ENCODE measurements at places on chromosomes 4 and X. TPM values are rescaled to one million over a fixed set of nuclear protein-coding genes. Genes with fewer than 3 reads are reported as not detected.
A peak's percentile ranks its signal among the peaks of the same experiment; 100 is the strongest.

DNA sequence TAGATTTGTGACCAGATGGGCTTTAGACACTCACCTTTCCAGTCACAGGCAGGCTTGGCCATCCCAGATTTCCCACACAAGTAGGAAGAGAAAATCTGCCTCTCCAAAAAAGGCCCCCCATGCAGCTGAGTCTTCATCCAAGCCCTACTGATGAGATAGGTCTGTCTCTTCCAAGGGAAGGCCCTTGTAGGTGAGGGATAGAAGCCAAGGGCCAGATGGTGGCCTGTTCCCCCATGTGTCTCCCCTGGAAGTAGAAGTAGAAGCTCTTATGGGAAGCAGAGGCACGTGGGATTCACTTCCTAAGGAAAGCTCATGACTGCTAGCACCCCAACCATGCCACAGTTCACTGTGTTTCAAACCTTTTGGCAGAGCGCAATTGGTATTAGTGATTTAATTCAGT lies 81.5 kb downstream of the REPS2 start:
- no peak for DNase-seq

DNA sequence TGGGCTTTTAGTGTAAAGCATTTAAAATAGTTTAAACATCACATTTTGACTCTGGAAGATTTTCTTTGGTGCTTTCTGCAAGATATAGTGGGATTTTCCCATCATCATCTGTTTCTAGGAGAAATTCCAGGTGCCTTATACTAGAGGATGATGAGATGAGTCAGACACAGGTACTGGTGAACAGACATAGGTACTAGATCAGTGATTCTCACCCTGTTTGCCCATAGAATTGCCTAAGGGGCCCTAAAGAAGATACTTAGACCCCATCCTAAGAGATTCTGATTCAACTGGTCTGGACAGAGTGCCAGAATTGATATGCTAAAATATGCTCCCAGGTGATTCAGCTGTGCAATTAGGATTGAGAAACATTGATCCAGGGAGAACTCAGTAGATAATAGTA lies 9.7 kb downstream of the TSPAN7 start:
- DNase-seq: peak; percentile 30

The PRDM8 gene
- 7.5 TPM for total RNA-seq

GRCh38 chr4:126778348-126778747 lies 854.4 kb upstream of the INTU start:
- no peak for DNase-seq

The DSPP gene
- total RNA-seq: not detected

GRCh38 chr4:35556387-35556786 lies 687.9 kb downstream of the ARAP2 start:
- DNase-seq: peak; percentile 56

DNA sequence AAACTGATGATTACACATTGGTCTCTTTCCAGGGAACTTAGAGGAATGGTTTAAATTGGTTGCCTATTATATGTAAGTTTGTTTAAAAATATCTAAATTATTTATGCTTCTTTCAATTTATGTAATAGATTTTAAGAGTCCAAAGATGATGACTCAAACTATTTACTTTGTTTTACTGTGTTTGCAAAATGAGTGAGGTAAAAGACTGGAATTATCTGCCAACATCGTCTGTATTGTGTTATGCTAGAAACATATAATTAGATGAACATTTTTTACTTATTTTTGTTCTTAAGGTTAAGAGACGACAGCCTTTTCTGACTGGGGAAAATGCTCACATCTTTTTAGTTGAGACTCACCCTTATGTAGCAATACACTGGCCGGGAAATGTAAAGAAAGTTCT lies 51.1 kb upstream of the SYTL5 start:
- no peak for DNase-seq

DNA sequence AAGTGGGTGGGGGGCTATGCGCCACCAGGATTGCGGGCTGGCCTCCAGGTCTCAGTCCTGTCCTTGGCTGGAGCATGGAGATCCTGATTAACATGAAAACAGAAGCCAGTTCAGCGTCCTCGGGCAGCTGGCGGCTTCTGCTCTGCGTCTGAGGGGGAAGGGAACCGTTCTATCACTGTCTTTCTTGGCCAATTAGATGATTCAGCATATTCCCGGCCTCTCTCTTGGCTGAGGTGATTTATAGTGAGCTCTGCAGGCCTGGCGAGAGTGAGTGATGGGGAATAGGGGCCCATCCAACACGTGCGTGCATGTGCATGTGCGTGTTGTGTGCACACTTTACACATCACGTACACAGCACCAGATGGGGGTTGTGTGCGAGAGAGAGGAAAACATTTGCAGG lies 145.8 kb upstream of the ATP6AP2 start:
- DNase-seq: no peak

The IL13RA2 gene
- total RNA-seq: 0.85 TPM

DNA sequence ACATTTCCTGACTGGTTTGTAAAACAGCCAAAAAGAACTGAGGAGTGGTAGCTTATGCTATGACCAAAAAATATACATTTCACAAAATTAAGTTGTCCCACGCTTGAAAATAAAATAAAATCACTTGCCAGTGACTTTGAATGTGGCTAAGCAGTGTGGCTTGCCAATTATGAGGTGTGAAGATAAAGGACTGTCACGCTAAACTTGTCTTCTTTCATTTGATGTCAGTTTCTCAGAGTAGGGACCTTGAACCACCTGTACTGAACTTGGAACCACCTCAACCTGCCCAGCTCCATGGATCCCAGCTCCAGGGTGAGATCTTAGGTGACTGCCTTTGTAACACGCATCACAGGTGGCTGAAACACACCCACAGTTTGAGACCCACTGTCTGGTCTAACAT lies 113.7 kb upstream of the TBL1X start:
- DNase-seq: no peak

- DNase-seq: no peak
Measured at GRCh38 chr4:124132161-124132560, 580.4 kb downstream of the ANKRD50 start.

- peak; percentile 93 for DNase-seq
Measured at GRCh38 chr4:158159054-158159717, 13.6 kb downstream of the GASK1B start.

- no peak for DNase-seq
Measured at GRCh38 chr4:180518906-180519305, 1724.3 kb upstream of the TENM3 start.

The TTC29 gene
- total RNA-seq: not detected

GRCh38 chrX:23815376-23815775 lies 32.4 kb downstream of the SAT1 start:
- DNase-seq: no peak

GRCh38 chr4:64718091-64718490 lies 308.8 kb upstream of the TECRL start:
- peak; percentile 10 for DNase-seq

The COPS4 gene
- total RNA-seq: 44.4 TPM

- no peak for DNase-seq
Measured at GRCh38 chr4:154489558-154490233, 1.9 kb downstream of the DCHS2 start.

GRCh38 chr4:189049682-189050081 lies 891.0 kb upstream of the FRG1 start:
- DNase-seq: no peak

DNA sequence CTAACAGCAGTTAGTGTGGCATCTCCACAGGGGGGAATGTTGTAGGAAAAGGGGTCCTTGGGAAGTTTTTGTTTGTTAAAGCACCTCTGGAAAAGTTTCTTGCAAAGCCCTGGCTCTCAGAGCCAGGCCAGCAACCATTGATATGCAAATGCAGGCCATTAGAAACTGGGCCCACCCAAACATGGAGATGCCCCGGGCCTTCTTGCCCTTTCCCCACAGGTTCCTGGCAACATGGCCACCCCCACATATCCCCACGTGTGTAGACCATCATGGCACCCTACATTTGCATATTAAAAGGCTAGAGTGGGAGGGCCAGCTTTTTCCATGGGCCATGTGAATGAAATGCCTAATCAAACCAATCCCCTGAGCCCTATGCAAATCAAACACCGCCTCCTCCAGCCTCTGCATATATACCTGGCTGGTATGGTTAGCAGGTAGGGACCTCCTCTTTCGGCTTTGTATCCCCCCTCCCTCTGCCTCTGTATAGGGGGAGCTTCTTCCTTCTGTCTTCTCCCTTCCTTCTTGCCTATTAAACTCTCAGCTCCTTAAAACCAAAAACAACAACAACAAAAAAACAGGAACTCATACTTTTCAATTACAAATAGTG lies 44.0 kb upstream of the ZCCHC13 start:
- no peak for DNase-seq

The TMEM150C gene
- 0.14 TPM for total RNA-seq

The MFAP3L gene
- total RNA-seq: 6.9 TPM

DNA sequence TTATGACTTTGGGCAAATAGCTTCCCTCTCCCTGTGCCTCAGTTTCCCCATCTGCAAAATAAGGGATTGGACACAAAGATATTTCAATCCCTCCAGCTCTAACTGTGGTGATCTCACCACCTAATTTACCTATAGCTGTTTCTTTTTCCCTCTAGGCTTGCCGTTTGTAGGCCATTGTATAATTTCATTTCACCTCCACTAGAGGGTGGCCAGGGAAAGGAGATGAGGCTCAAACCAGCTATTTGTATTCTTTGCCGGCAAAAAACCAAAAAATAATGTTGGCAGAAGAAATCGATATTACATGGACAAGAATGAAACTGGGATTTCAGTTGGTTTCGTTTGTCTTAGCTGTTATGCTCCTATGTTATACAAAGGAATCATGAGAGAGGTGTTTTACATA lies 36.1 kb upstream of the DOCK11 start:
- peak; percentile 9 for DNase-seq

DNA sequence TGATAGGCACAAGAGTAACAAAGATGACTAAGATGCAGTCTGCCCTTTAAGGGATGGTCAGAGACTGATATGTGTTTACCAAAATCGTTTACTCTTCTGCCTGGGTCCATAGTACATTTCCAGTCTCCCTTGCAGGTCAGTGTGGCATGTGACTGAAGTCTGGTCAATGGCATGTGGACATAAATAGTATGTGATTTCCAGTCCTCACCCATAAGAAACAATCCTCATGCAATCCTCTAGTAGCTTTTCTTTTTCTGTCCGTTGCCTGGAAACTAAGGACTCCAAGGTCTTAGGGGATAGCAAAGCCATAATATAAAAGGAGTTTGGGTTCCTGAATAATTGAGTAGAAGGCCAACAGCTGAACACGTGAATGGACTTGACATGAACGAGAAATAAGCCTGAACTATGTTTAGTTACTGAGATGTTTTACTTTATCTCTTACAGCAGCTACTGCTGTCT lies 1.1 kb downstream of the SLC9B2 start:
- DNase-seq: peak; percentile 33

The HSFX4 gene
- not detected for total RNA-seq

GRCh38 chr4:7546152-7546808 lies 111.5 kb upstream of the PSAPL1 start:
- no peak for DNase-seq

The SHROOM4 gene
- total RNA-seq: 0.42 TPM

DNA sequence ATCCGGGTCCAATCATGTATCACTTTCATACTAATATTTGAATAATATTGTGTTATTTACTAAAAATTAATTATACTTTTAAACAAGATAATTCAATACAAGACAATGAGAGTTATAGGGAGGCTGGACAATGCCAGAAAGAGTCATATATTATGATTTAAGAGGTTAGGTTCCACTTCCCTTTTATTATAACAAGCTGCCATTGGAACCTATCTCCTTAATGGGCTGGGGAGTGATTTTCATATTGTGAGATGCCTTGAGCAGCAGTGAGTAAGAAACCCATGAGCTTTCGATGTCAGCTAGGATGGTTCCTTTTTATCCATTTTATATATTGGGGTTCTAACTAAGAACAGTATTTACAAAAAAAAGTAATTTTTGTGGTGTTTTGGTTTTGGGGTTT lies 91.8 kb downstream of the MAB21L2 start:
- DNase-seq: no peak

DNA sequence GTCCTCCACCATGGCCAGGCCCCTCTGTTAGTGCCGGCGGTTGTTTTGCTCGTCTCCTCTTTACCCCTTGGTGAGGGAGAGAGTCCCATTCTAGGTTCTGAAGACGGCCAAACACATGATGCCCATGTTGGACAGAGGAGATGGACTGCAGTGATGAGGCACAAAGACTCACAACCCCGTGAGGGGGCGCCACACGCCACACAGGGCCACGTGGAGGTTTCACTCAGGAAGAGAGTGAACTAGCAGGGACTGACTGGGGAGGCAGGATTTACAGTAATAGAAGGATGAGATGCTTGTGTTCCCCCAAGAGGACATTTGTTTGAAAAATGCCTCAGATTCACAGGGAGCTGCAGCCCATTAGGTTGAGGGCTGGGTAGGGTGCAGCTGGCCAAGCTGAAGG lies 655.3 kb upstream of the FRG1 start:
- DNase-seq: no peak

- no peak for DNase-seq
Measured at GRCh38 chr4:102037566-102037965, 247.0 kb downstream of the BANK1 start.

GRCh38 chr4:169491211-169491610 lies 121.2 kb downstream of the NEK1 start:
- no peak for DNase-seq

DNA sequence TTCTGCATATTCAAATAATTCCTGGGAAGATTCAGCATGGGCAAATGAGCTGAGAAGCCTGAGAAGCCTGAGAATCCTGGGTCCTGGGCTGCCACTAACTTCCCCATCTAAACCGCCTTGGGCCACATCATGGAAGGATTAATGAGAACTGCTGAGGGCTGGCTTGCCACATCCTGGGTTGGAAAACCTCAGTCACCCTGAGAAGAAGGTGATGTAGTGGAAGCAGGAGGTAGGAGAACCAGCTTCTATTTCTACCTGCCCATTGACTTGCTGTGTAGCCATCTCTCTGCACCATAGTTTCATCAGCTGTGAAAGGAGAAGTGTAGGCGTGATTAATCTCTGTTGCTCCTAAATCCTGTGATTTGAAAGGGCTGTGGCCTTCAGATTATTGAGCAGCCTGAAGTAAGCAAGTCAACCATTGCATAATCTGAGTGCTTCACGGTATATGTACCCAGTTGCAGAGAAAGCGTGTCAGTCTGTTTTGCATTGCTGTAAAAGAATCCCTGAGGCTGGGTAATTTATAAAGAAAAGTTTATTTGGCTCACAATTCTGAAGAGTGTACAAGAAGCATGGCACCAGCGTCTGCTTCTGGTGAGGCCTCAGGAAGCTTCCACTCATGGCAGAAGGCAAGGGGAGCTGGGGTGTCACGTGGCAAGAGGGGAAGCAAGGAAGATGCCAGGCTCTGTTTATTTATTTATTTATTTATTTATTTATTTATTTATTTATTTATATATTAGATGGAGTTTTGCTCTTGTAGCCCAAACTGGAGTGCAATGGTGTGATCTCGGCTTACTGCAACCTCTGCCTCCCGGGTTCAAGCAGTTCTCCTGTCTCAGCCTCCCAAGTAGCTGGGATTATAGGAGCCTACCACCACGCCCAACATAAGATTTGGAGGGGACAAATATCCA lies 140.9 kb upstream of the ATP6AP2 start:
- DNase-seq: no peak

DNA sequence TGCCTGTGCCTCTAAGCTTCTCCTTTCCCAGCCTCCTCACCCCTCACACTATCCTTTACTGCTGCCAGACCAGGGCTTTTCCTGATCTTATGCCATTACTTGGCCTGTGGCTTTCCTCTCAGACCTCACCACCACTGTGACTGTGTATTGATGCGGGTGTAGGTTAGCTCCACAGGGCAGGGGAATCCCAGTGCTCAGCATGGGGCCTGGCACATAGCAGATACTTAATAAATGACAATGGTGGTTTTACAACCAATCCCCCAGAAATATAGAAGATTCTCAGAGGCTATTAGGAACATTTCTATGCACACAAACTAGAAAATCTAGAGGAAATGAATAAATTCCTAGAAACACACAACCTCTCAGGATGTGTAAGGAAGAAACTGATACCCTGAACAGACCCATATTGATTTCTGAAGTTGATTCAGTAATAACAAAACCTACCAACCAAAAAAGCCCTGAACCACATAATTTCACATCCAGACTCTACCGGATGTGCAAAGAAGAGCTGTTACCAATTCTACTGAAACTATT lies 129.6 kb upstream of the QRFPR start:
- no peak for DNase-seq

The CFI gene
- total RNA-seq: not detected
